ENCODE measurements at places on chromosomes 7 and 10. TPM values are rescaled to one million over a fixed set of nuclear protein-coding genes. Genes with fewer than 3 reads are reported as not detected.
A peak's percentile ranks its signal among the peaks of the same experiment; 100 is the strongest.

DNA sequence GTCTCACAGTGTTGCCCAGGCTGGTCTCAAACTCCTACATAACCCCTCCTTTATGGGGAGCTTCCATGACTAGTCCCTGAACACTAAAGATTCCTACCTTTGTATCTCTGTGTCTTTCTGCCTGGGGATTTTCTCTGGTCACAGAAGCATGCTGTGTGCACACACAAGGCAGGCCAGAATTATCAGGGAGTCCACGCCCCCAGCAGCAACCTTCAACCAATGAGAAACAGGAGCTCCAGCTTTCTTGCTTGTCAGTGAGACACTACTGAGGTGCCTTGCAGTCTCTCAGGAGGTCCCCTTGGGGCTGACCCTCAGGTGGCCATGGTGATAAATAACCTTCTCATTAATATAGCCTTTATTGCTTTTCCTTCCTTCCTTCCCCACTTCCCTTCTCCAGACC is 45.1 kb upstream of the AUTS2 start:
- no peak for DNase-seq

- no peak for DNase-seq
Observed at GRCh38 chr10:33550811-33551210, 216.3 kb upstream of the NRP1 start.

DNA sequence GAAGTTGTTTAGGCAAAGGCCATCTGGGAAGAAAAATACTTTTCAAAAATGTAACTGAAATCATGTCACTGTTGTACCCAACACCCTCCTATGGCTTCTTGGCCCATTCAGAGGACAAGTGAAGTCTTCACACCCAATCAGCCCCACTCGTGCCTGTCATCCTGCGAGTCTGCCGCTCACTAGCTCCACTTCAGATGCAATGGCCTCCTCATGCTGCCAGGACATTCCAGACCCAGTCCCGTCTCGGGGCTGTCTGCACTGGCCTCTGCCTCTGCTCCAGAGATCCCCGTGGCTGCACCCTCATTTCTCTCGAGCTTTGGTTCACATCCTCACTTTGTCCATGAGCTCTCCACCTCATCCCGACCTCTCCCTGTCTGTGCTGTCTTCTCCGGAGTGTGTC is 227.1 kb downstream of the KCNMA1 start:
- DNase-seq = no peak

DNA sequence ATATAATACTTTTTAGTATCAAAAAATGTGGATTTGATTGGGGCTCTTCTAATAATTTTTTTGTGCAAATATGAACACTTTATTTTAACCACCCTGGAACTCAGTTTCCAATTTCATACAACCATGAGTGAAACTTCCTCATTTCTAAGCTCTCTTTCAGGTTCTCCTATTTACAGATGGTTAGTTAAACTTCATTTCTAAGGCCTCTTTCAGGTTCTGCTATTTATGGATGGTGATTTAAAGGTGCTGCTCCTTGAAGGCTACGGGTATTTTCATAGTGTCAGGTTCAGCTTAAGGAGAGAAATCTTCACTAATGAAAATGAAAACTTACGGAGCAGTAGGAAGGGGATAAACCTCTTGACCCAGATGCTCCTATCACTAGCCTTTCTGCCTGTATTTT is 568.3 kb downstream of the KIF20B start:
- no peak for DNase-seq

DNA sequence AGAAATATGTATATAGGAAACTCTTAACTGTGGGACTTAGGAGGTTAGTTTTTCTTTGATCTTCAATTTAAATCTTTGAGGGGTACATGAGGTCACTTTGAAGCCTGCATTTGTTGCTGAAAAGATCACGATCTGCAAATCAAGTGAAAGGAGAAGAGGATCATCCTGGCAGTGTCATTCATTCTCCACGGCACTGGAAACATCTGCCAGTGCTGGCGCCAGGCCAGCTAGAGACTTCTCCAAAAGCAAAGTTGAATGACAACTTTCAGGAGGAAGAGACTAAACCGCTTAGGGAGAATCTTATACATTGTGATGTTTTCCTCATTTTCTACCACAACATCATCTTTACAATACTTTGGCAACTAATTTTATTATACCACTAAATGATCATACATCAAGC is 42.5 kb downstream of the MRC1 start:
- DNase-seq = no peak

GRCh38 chr7:43619213-43620012 is 36.5 kb downstream of the STK17A start:
- no peak for DNase-seq

- DNase-seq = no peak
Observed at GRCh38 chr7:144546782-144547181, 143.3 kb upstream of the NOBOX start.

DNA sequence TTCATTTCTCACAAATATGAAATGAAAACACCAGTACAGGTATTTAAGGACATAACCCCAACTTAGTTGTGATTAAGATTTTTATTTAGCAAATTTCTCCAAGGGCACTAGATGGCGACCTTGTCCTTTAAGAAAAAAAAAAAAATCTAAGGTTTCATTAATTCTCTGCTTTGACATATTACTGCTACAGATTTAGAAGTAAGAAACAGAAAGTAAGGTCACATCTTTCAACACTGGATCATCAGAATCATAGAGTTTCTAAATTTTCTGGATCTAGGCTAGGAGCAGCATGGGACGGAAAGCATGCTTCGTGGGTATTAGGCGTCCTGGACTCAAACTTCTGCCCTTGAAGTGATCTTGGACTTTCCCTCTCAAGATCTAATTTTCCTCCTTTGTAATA is 85.5 kb upstream of the PRKG1 start:
- peak; percentile 22 for DNase-seq

DNA sequence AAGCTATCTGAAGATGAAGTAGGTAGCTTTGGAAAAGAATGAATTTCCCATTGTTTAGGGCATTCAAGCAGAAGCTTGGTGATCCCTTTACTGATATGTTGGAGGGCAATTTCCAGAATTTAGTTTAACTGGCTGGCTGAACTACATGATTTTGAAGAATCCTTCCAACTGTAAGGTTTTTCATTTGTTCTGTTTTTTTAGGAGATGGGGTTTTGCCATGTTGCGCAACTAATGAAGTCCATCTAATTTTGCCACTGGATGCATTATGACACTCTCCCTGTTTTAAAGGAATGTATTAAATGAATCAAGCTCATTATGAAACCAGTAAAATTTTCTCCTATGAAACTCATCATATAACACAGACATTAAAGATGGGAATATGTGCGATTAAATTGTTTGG is 6.1 kb upstream of the DDX50 start:
- DNase-seq = no peak

GRCh38 chr7:106313456-106313901 is 28.7 kb upstream of the NAMPT start:
- peak; percentile 80 for DNase-seq

GRCh38 chr10:70678757-70679489 is 6.6 kb downstream of the ADAMTS14 start:
- no peak for DNase-seq

GRCh38 chr7:101940830-101941229 is 123.4 kb downstream of the CUX1 start:
- DNase-seq = no peak

DNA sequence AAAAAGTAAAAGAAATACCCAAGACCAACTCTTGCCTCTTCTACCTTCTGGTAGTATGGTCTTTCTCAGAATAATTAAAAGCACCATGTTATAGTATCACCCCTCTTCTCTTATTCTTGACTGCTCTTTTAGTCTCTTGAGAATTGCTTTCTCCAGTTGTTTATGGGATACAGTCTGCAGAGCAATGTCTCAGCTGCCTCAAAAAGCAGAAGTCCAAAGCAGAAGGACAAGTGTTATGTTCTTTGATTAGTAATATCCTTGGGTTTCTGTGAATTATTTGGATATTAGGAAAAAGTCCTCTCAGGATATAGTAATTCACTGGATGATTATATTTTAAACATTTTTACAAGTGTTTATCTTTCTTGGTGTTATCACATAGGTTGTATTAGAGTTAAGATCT is 7.4 kb downstream of the TAS2R41 start:
- no peak for DNase-seq

GRCh38 chr7:93165447-93165846 is 17.3 kb upstream of the SAMD9L start:
- no peak for DNase-seq

DNA sequence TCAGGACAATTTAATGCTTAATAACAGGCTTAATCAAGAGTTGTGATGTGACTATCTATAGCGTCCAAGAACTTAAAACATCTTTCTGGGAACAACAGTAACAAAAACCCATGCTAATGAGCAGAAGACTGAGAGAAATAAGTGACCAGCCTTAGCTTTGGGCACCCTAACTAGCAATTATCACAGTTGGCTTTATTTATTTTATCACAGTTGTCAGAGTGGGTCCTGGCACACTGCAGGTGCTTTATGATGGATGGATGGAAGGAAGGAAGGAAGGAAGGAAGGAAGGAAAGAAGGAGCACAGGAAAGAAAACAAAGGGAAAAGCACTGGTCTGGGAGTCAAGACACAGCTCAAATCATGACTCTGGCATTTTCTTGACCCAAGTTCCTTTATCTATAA is 181.1 kb downstream of the SKAP2 start:
- DNase-seq = no peak

DNA sequence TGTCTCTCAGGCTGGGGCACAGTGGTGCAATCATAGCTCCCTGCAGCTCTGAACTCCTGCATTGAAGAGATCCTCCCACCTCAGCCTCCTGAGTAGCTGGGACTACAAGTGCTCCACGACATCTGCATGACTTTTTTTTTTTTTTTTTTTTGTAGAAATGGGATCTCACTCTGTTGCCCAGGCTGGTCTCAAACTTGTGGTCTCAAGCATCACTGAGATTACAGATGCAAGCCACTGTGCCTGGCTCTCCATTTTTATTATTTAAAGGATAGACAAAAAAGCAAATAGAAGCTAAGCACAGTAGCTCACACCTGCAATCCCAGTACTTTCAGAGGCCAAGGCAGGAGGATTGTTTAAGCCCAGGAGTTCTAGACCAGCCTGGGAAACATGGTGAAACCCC is 13.0 kb upstream of the KCTD7 start:
- DNase-seq = no peak

GRCh38 chr10:93334181-93334580 is 148.0 kb downstream of the MYOF start:
- no peak for DNase-seq

DNA sequence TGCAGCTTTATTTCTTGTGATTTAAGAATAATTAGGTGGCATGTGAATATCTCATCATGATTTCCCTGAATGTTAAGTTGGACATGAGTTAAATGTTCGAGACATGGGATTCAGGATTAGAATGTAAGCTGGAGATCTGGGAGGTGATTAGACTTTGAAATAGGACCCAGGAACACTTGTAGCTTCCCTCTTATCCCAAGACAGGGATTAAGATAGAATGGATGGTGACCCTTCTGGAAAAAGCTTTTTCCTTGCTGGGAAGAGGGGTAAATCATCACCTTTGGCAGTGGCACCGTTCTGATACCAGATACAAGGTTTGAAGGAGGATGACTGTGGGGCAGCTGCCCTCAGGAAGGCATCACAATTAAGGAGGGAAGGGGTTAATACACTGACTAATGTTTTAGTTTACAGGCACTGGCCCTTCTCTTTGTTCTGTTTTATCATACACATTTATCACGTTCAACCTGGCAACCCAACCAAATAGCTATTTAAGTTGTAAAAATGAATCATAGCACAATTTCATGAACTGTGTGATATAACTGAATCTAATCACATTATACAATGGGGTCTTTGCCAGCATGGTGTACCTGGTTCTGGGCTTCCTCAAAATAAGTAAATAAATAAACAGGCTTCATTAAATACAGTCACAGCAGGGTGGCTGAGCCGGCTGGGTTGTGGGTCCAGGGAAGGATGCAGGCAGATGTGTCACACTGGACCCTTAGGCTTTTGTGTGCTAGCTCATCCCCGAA is 212.7 kb downstream of the LRMDA start:
- DNase-seq = no peak

GRCh38 chr7:84847790-84848189 is 339.1 kb downstream of the SEMA3D start:
- DNase-seq = no peak

GRCh38 chr10:111705021-111705420 is 478.5 kb downstream of the GPAM start:
- DNase-seq = no peak

Gene CCDC172
- total RNA-seq = not detected

Gene TMEM248
- total RNA-seq = 51.3 TPM

Gene CDC14C
- not detected for total RNA-seq

Gene IKZF1
- total RNA-seq = under 0.01 TPM

Gene TLX1
- not detected for total RNA-seq
